AG04450 (cell line): ENCODE measurements at places on chromosomes 2 and 18.
A peak's percentile ranks its signal among the peaks of the same experiment; 100 is the strongest.

GRCh38 chr2:72973566-72974435, 56.5 kb downstream of the EMX1 start:
- DNase-seq: peak; percentile 24

DNA sequence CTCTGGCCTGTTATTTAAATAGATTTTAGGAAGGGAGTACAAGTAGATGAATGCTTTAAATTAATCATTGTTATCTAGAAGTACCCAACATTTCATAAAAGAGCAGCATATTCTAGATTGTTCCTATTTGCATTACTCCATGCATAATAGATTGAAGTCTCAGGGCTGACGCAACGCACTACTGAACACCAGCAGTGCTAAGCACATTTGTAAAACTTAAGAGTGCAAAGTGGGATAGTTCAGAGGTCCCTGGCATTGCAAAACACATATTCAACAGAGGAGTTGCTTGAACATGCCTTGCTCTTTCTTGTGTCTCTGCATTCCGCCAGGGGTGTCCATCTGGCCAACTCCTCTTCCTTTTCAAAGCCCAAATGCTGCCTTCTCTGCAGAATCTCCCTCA, 22.3 kb downstream of the CDKL4 start:
- no peak for DNase-seq

DNA sequence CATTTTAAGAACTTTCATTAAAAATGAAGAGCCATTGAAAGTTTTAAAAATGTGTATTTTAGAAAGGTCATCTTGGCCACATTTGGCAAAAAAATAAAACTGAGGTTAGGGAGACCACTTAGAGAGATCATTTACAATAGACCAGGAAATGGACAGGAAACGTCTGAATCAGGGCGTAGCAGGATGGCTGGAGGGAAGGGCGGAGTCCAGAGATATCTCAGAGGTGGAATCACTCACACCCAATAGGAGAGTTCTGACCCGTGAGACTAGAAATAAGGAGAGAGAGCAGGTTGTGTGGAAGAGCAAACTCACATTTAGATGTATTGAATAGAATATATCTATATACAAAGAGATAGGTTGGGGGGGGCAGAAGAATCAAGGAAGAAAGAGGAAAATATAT, 373.4 kb downstream of the METTL4 start:
- DNase-seq: no peak

GRCh38 chr2:161983331-161983651, 90.7 kb downstream of the DPP4 start:
- DNase-seq: no peak

GRCh38 chr18:40546875-40547274, 1408.2 kb upstream of the PIK3C3 start:
- DNase-seq: no peak

DNA sequence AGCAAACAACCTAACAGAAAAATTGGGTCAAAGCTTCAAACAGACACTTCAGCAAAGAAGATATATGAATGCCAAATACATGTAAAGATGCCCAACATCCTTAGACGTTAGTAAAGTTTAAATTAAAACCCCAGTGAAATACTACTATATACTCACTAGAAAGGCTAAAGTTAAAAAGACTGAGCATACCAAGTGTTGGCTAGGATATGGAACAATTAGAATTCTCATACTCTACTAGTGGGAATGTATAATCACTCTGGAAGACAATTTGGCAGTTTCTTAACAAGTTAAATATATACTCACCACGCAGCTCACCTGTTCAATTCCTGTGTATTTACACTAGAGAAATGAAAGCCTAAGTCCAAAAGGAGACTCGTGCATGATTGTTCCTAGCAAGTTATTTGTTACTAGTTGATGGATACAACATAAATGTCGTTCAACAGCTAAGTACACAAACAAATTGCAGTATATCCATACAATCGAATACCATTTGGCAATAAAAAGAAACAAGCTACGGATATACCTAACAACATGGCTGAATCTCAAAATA, 183.7 kb upstream of the ZFP36L2 start:
- no peak for DNase-seq

- no peak for DNase-seq
These were observed 27.3 kb downstream of the SULT1C2 start for GRCh38 chr2:108316033-108316432.
